MCF 10A (cell line): ENCODE measurements at places on chromosomes 5 and 9.

DNA sequence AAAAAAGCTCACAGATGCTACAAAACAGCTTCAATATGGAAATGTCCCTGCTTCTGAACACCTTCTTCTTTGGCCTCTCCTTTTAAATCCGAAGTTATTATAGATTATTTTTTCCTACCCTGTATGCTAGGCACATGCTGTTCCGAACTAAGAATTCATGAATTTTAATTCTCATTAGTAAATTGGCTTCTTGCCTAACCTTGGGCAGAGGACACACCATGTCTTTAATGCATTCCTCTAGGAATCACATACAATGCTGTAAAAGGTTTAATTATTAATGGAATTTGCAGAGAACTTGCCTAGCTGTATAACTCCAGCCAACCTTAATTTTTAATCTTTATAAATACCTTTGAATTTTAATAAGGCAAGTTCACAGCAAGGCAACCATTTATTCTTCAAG is 234.4 kb downstream of the NTRK2 start:
- DNase-seq = no peak

- peak; percentile 46 for DNase-seq
Measured at GRCh38 chr5:52657247-52657645, 130.5 kb upstream of the ITGA1 start.

DNA sequence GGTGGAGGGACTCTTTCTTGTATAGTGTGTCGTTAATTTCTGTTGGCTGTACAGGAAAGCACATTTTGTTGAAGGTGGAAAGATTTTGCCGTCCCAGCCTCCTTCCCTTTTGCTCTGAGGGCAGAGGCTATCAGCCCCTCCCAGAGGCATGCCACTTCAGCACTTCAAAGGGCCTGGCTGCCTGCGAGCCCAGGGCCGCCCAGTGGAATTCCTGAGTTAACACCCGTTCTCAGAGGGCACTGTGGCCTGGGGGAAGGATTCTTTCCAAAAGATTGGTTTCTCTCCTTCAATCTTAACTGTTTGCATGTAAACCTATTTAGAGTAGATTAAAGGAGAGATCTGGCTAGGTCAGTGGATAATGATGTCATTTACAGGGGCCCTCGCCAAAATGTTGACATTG is 238.6 kb downstream of the FANCC start:
- no peak for DNase-seq

DNA sequence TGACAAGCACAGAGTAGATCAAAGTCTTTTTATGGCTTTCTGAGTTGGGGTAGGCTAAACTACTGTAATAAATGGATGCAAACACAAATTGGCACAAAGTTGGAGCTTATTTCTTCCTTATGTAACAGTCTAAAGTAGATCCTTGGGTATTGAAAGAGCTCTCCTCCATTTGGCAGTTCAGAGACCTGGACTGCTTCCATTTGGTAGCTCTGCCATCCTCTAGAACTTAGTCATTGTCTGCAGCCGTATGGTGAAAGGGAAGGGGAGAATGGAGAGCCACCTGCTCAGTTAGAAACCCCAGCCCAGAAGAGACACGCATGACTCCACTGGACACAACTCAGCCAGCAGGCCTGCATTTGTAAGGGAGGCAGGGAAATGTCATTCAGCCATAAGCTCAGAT is 345.0 kb downstream of the DMAC1 start:
- no peak for DNase-seq

GRCh38 chr5:115983519-115983918 is 21.2 kb downstream of the LVRN start:
- no peak for DNase-seq
